ENCODE measurements at places on chromosomes 3 and 15. TPM values are rescaled to one million over a fixed set of nuclear protein-coding genes. Genes with fewer than 3 reads are reported as not detected.

ADPRH gene
- total RNA-seq: 0.68 TPM

NEK10 gene
- total RNA-seq: 2.3 TPM

CHMP2B gene
- 40.0 TPM for total RNA-seq

INSYN1 gene
- total RNA-seq: 1.7 TPM

CPNE9 gene
- not detected for total RNA-seq

MUC13 gene
- not detected for total RNA-seq

PRKAR2A gene
- total RNA-seq: 44.1 TPM

GXYLT2 gene
- total RNA-seq: 11.2 TPM

ILDR1 gene
- total RNA-seq: 1.7 TPM

MYLK gene
- total RNA-seq: 26.0 TPM

AGBL1 gene
- total RNA-seq: not detected

SLC27A2 gene
- total RNA-seq: 10.9 TPM
